NCI-H187 treated with DMSO at 0.1 percent for 48 hours (cell line): ENCODE measurements at places on chromosomes 11 and 22.
A peak's percentile ranks its signal among the peaks of the same experiment; 100 is the strongest.

- DNase-seq = no peak
These were observed 50.6 kb downstream of the LDLRAD3 start for GRCh38 chr11:35994421-35994820.

GRCh38 chr11:745428-745827 is 1.8 kb upstream of the TALDO1 start:
- DNase-seq = no peak

- DNase-seq = no peak
These were observed 21.6 kb downstream of the IMMP1L start for GRCh38 chr11:31487848-31488247.

DNA sequence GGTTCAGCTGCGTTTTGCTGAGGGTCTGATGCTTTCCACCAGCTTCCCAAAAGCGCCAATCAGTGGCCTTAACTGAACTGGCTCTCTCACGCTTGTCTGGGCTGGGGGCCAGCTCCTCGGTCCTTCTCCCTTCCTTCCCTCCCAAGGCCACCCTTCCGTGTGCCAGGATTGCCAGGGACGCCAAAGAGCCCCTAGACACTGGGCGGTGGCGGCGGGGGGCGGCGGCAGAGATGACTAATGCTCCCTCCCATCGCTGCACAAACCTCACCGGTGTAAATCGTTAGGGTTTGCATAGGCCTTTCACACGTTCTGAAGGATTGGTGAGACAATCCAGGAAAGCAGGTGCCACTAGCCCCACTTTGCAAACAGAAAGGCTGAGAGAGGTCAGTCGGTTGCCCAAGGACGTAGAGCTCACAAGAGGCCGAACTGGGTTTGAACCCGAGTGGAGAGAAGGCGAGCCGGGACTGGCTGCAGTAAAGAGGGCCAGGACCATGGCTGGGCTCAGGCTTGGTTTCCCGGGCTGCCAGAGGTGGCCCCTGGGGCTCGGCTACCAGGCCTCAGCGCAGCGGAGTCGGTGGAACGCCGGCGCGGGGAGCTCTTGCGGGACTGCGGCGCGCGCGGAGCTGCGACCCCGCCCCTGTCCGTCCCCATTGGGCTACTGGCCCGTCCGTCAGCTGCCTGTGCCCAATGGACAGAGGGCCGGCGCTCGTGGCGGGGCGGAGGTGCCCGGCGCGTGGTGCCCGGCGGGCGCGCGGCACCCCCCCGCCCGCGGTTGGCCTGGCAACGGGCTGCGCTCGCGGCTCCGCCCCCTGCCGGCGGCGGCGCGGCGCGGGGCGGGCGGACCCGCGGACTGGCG is 589 bp upstream of the GNAZ start:
- no peak for DNase-seq

DNA sequence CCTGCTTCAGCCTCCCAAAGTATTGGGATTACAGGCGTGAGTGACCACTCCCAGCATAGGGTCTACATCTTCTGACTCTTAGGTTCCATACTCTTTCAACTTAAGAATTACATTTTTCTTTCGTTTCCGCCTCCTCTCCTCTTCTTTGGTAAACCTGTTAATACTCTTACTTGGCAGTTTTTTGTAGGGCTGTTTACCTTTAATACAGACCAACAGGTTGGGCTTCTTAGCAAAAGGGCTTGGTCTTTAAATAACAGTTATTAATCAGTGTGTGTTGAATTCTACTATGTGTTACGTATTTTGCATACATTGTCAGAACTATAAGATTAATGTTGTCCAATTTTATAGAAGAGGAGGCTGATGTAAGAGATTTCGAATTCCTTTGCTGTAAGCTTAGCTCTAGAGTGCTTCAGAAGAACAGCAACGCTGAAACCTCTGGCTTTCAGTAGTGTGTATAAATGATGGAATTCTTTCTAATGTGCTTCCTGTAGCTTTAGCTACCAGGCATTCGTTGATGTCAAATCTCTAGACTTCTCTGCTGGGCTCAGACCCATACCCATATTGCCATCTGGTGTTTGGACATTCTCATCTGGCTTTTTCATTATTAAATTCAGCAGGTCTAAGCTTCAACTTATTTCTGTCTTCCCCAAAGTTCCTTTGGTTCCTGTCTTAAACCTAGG is 3.1 kb downstream of the FDX1 start:
- no peak for DNase-seq

DNA sequence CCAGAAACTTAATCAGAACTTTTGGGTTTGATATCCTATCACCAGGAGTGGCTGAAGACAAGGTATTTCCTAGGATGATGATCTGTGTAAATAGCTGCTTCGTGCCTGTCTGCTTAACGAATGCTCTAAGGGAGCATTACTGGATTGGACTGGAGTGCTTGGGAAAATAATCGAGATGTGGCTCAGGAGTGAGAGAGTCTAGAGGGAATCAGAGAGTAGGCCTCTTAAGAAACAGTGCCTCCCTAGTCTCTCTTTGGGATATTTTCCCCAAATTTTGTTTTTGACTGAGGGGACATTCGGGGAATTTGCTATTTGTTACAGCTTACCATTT is 2.5 kb downstream of the MAML2 start:
- DNase-seq = no peak

DNA sequence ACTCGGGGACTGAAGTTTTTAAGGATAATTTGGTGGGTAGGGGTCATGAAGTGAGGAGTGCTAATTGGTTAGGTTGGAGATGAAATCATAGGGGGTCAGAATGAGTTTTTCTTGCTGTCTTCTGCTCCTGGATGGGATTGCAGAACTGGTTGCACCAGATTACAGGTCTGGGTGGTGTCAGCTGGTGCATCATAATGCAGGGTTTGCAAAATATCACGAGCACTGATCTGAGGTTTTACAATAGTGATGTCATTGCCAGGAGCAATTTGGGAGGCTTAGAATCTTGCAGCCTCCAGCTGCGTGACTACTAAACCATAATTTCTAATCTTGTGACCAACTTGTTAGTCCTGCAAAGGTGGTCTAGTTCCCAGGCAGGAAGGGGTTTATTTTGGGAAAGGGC is 46.4 kb upstream of the CALCB start:
- DNase-seq = no peak

GRCh38 chr22:42985531-42985905 is 29.4 kb downstream of the PACSIN2 start:
- no peak for DNase-seq

DNA sequence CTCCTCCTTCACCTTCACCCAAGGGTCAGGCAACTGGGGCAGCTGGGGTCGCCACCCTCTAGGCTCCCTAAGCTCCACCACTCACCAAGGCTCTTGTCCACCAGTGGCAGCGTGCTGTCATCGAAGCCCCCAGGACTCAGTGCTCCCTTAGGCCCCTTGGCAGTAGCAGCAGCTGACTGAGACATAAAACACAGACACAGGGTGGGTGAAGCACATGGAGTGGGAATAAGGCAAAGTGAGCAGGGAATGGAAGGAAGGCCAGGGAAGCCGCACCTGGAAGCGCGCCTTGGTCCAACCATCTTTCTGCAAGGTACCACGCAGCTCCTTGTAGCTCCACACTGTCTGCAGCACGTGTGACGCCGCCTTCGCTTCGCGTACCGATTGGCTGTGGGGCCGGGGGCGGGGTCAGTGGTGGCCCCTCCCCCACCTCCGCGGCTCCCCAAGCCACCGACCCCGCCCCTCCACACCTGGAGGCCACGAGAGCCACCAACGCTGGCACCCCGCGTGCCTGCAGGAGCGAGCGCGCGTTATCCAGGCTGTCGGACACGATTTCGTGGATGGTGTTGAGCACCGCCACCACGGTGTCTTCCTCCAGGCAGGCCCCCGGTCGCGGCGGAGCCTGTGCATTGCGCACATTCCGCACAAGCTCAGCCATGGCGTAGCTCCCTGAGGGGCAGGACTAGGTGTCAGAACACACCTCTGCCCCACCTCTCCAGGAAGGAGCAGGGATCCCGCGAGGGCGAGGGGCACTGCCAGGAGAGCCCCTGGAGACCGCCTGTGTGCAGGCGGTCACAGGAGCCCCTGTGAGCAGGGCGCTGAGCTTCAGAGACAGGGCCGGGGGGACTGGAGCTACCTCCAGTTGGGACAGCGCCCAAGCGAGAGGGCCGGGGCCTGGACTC is 31.3 kb upstream of the TXNRD2 start:
- DNase-seq = no peak

- no peak for DNase-seq
These were observed 66.9 kb downstream of the GAB2 start for GRCh38 chr11:78350646-78351165.

- no peak for DNase-seq
These were observed 69.0 kb upstream of the CRTAM start for GRCh38 chr11:122769126-122769780.

DNA sequence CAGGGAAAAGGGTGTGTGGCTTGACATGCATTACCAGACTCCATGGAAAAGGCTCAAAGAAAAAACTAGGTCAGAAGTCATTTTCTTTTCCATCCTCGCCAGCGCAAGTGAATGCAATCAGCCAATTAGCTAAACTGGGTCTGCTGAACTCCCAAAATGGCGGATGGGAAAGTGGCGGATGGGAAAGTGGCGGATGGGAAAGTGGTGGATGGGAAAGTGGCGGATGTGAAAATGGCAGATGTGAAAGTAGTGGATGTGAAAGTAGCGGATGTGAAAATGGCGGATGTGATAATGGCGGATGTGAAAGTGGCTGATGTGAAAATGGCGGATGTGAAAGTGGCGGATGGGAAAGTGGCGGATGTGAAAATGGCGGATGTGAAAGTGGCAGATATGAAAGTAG is 158.4 kb downstream of the CEP164 start:
- no peak for DNase-seq

DNA sequence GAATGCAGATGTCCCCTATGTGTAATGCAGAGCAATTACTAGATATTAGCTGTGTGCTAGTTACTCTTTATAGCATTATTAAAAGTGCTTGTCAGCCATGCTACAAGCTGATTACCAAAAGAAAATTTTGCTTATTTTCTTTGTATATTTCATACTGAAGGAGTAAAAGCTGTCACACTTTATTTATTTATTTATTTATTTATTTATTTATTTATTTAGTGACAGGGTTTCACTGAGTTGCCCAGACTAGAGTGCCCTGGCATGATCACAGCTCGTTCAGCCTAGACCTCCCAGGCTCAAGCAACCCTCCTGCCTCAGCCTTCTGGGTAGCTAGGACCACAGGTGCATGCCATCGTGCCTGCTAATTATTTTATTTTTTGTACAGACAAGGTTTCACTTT is 4.3 kb upstream of the MTNR1B start:
- DNase-seq = no peak

GRCh38 chr11:133991101-133991500 is 34.3 kb upstream of the IGSF9B start:
- no peak for DNase-seq

DNA sequence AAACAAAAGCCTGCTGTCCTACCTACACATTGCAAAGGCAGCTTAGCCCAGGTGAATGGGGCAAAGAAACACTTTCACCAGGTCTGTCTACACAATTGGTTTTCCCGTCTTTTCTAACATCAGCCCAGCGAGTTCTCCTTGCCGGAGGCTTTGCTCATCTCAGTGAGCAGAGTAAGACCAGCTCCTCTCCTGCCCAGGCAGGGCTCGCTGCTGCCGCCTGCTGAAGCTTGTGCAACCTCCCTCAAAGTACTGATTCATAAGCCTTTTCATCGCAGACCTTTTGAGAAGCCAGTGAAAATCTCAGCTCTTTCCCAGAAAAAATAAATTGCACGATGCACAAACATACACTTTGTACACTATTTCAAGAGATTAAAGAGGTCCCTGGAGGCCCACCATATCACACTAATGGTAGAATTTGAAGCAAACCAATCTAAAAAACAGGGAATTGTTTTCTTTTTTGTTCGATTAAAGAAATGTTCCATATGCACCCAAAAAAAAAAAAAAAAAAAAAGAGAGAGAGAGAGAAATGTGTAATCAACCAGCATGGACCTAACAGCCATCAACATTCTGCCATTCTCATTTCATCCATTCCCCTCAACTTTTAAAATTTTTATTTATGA is 328.1 kb upstream of the MPPED2 start:
- DNase-seq = no peak

- peak; percentile 55 for DNase-seq
These were observed 1031.8 kb downstream of the NTM start for GRCh38 chr11:132402071-132402684.

DNA sequence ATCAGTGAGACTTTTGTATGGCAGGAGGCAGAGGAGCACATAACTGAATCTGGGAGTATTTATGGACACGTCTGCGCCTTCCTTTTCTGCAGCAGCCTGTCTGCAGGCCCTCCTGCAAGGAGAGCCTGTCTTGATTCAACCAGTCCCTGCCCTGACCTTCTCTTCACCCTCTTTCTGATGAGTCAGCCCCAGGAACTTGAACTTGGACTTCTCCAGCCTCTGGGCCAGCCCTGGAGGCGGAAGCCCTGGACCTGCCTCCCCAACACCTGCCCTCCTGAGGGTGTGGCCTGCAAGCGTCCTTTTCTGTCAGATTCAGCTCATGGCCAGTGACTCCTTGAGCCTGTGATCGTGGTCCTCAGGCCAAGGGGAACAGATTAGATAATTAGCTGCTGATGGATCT is 20.0 kb downstream of the DAGLA start:
- DNase-seq = no peak

DNA sequence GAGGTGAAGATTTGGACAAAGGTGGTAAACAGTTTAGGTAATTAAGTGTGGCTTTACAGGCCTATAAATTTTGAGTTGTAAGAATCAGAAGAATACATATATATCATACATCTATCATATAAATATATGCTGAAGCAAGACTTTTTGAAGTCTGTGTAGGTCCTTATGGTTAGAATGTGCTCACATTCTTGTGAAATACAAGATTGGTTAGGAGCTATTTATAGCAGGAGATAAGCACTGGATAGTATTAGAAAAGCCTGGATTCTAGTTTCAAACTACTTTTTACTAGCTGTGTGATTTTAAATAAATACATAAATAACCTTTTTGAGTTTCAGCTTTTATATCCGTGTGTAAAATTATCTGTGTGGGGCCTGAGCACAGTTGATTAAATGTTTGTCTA is 42.3 kb downstream of the ANKRD42 start:
- no peak for DNase-seq

- no peak for DNase-seq
These were observed 219.3 kb upstream of the UBASH3B start for GRCh38 chr11:122436188-122436555.

DNA sequence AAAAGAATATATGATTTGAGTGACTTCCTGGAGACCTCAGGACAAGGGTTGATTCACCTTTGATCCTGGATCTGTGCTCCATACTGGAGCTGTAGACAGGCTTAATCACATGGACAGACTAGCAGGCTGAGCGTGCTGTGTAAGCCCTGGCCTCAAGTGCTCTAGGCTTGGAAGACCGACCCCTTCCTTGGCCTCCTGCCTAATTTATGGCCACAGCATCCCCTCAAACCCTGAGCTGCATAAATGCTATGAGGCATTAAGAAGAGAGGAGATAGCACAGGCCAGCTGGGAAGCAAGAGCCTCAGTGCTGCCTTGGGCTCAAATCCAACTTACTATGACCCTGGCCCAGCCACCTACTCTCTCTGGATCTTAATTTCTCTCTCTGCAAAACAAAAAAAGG is 385.1 kb downstream of the BUD13 start:
- DNase-seq = no peak
